GM12892 (cell line): ENCODE measurements at places on chromosomes 1 and 21.

- DNase-seq = peak; percentile 37
Observed at GRCh38 chr1:94719926-94720793, 100.0 kb upstream of the SLC44A3 start.

GRCh38 chr1:174174461-174175329 lies 15.4 kb downstream of the RABGAP1L start:
- no peak for DNase-seq

GRCh38 chr21:46297338-46298271 lies 11.5 kb downstream of the YBEY start:
- DNase-seq = no peak

DNA sequence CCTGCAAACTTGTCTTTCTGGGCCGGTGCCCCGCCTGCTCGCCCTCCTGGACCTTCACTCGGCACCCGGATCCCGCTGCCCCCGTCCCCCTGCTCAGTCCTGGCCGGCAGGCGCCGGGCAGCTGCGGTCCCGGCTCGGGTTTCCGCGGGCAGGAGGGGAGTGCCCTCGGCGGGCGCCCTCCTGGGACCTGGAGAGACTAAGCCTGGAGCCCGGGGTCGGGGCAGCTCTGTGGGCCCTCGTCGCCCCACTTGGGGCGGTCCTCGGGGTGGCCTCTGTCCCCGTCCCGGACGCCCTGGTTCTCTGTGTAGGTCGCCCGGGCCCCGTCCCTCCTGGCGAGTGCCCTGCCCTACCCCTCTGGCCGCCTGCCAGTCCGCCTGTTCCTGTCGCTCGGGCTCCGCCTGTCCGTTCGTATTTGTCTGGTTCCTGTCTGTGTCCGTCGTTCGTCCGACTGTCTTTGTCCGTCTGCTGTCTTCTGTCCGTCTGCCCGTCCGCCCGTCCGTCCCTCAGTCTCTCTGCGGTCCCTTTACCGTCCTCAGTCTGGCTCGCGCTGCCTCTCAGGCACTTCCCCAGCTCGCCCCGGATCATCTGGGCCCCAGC lies 490 bp downstream of the SERINC2 start:
- DNase-seq = no peak

DNA sequence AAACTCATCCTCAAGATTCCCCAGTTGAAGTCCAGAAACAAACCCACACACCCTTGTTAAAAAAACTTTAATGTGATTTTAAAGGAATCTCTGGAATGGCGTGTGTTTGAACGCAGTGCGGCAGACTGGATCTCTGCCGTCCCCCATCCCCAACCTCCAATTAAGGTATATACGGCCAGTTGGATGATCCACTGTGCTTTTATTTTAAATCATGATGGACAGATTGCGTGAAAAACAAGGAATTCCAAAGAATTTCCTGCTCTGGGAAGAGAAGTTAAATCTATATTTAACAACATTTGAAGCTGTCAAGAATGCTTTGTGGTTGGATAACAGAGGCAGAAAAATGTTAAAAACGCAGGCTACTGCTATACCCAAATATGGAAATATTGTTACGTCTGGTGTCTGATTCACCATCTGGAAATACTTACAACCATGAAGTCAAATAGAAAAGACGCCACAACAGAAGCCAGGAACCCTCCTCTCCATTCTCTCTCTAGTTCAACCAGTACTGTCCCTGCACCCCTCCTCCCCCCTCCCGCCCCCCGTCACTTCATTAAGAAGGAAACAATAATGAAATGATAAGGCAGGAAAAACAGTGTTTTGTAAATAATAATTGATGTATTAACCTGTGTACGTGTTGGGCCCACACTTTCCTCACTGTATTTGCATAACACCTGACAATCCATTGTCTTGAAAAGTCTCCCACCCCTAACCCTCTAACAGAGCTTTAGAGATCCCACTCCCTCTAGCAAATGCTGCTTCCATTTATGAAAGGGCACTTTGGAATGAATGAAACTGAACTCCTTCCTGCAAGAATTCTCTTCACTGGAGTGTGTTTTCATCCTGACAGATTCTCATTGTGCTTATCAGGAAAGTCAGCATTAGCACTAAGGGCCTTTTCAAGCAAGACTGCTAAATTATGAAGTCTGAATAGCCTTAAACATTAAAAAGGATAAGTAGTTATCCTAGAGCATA lies 2.0 kb upstream of the CCN1 start:
- DNase-seq = no peak

DNA sequence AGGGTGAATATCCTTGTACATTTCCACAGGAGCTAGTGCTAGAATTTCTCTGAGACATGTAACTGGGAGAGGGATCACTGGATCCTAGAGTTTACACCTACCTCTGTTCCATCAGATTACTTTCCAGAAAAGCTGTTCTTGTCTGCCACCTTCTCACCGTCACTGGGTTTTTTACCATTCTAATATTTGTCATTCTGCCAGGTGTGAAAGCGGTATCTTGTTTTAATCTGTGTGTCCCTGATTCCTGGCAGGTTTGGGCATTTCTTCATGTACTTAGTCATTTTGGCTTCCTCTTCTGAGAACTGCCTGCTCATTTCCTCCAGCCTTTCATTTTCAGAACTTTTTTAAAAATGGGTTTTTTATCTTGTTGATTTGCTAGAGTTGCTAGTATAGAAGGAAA lies 5.1 kb downstream of the PMF1 start:
- no peak for DNase-seq

GRCh38 chr21:28975397-28975796 lies 17.3 kb downstream of the LTN1 start:
- DNase-seq = no peak

- no peak for DNase-seq
Observed at GRCh38 chr1:80363689-80364475, 1357.4 kb upstream of the ADGRL4 start.

DNA sequence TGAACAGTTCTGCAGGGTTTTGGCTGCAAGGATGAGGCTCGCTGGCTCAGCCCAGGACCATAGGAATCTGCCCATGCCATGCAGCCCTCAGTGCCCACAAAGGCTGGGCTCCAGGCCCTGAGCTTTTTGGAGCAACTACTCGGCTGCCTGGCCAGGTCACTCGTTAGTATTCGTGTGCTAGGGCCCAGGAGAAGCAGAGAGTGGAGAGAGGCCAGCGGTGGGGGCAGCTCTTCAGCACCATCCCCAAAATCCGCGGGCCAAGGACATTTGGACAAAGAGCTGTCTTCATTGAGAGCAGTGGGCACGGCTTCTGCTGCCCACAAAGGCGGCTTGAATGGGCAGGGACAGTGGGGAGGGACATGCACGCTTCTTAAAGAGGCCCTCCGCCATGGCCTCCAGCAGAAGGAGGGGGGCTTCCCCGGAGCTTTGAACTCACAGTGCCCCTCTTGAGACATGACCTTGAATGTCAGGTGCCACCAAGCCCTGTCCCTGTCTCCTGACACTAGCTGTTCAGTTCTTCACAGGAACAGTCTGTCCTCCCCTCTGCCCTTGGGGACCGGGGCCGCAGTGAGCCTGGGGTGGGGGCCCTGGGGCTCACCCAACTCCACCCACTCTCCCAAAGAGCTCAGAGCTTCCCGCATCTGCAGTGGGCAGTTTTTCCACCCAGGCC lies 106.1 kb upstream of the ARHGEF16 start:
- DNase-seq = no peak

DNA sequence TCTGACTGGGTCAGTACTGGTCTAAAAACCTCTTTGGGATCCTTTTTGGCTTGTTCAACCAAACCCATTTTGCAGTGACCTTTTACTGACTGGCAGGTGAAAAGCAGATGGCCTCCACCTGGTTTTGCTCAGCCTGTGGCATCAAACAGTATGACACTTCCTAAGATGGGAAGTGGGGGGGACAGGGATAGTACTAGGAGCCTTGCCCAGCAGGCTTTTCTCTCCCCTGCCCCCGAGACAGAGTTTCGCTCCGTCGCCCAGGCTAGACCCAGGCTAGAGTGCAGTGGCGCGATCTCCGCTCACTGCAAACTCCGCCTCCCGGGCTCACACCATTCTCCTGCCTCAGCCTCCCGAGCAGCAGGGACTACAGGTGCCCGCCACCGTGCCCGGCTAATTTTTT lies 18.3 kb downstream of the INTS3 start:
- DNase-seq = no peak

DNA sequence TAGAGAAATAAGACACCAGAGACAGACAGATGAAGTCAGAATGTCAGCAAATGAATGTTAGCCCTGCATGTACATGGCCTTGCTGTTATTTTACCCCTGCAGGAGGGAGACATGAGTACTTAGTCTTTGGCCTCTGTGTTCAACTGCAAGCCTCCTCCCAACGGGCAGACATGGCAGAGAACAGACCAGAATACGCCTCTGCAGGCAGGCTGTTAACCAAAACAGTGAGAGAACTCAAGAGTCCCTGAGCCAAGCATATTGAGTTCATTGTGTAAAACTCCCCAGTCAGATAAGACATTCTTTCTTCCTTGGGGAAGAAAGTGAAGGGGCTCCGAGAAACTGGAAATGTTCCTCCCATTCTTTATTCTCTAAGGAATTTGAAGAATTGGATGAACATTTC lies 150.9 kb downstream of the PHTF1 start:
- DNase-seq = no peak

- no peak for DNase-seq
Observed at GRCh38 chr1:207810173-207810572, 58.3 kb downstream of the CD46 start.

GRCh38 chr1:214341459-214341858 lies 60.5 kb downstream of the SMYD2 start:
- no peak for DNase-seq

- no peak for DNase-seq
Observed at GRCh38 chr1:53460666-53461322, 1.6 kb downstream of the DMRTB1 start.

- no peak for DNase-seq
Observed at GRCh38 chr1:20685741-20686140, 24.6 kb upstream of the DDOST start.

DNA sequence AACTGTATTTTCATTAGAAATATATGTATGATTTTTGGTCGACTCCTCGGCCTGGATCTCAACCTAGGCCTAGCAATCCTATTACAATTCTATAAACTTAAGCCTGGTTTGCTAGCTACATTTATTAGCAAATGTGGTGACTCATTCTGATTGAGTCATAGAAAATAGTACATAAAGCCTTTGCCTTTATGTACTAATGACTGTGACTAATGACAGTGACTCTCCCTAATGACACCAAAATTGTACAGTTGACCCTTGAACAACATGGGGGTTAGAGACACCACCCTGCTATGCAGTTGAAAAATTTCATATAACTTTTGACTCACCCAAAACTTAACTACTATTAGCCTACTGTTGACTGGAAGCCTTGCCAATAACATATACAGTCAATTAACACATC lies 78.9 kb downstream of the CLEC20A start:
- no peak for DNase-seq

DNA sequence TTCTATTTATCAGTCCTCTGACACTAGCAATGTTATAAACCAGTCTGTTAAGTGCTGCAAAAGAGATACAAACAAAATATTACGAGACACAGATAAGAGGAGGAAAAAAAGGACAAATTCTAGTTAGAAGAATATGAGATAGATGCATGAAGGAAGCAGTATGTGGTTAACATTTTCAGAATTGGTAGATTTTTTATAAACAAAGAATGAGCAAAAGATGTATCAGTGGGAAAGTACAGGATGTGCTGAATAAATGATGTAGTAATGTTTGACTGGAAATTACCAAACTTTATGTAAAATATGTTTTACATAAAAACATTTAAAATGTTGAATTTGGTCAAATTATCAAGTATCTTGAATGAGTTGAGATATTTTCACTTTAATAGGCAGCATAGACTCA lies 574.2 kb downstream of the NUF2 start:
- DNase-seq = no peak

DNA sequence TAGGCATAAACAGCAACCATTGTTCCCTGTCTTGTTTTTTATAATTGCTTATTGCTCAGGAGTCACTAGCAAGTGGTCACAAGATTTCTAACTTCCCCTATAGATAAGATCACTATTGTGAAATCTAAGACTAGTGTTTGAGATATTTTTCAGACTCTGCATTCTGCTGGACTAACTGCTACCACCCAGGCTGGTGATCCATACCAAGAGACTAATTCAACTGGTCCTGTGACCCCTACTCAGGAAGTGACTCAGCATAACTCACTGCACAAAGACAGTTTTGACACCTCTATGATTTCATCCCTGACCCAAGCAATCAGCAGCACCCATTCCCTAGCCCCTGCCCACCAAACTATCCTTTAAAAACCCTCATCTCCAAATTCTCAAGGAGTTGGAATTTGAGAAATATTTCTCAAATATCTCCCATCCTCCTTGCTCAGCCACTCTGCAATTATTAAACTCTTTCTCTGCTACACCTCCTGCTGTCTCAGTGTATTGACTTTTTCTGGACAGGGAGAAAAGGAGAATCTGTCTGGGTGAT lies 52.7 kb downstream of the TRIM33 start:
- DNase-seq = no peak

DNA sequence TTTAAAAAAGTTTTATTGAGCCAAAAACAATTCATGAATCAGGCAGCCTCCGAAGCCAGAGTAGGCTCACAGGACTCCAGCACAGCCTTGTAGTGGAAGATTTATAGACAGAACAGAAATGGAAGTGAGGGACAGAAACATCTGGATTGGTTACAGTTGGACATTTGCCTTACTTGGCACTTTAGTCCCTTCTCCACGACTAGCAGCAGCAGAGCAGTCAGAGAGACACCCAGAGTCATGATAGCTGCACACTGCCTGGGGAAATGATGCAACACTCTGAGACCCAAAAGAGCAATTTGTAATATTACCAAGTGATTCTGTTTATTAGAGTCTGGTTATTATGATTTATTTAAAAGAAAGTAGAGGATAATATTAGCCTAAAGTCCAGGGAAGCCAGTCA lies 72.2 kb upstream of the KRTAP11-1 start:
- DNase-seq = no peak

GRCh38 chr1:200206340-200206739 lies 178.8 kb downstream of the NR5A2 start:
- no peak for DNase-seq

DNA sequence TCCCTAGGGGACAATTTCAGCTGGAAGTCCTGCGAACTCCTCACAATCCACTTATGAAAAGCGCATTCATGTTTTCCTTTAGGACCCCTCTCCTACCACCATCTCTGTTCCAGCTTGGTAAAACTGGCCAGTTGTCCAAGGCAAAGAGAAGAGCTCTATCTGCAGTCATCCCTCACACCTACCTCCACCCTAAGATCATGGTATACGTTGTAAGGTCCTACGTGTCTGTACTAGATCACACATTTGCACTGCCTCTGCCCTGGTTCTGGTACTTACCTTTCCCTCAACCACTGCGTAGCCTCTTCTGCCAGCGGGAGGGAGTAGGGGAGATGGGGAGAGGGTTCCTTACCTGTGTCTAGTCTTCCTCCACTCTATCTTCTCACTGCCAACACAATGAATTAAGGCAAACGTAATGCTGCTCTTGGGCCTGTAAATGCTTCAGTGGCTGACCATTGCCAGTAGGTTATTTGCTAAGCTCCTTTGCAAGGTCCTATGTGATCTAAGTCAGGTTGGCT lies 739 bp upstream of the NUP133 start:
- DNase-seq = no peak

DNA sequence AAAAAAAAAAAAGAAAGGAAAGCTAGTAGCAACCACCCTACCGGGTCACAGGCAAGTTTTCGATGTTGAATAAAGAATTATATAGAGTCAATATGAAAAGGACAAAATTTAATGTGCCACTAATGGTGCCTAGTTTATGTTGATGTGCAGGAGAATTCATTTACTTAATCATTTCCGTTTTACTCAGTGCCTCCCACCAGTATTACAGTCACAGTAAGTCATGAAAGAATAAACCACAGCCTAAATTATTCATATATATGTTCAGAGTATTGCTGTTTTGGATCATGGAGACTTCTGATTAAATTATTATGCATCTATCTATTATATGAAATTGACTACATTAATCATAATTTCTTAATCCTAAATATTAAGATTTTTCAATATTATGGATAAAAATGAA lies 35.3 kb downstream of the FNBP1L start:
- no peak for DNase-seq
